ENCODE measurements at places on chromosomes 11 and 22.

- DNase-seq, result no peak
Observed at GRCh38 chr22:43431808-43432554, 20.2 kb downstream of the MPPED1 start.

DNA sequence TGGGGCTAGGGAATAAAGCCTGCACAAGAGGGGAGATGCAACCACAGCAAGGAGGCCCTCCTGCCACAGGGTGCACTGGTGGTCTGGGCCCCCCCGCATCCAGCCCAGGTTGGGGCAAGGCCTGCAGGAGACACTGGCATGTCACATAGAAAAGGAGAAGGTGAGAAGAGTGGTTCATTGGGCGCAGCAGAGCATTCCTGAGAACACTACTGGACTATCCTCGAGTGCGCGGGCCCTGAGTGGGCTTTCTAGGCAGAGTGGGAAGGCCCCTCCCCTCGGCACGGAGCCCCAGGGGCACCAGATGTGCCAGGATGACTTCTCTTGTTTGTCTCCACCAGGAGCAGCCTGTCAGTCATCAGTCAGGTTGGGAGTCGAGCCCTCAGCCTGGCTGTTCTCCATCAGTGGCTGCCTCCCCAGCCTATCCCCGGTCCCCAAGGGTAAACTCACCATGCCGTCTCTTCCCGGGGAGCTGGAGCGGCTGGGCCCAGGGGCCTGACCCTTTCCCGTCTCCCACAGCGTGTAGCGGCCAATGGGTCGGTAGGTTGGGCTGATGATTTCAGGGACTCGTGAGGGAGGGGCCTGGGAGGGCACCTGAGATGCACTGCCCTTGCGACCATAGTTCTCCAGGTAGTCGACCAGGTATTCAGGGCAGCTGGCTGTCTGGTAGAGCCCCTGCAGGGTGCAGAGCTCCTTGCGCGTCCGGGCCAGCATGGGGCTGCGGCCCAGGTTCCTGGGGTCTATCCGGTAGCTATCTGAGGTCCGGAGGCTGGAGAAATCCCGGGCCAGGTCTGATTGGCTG lies 9.0 kb downstream of the USP2 start:
- DNase-seq, result no peak

DNA sequence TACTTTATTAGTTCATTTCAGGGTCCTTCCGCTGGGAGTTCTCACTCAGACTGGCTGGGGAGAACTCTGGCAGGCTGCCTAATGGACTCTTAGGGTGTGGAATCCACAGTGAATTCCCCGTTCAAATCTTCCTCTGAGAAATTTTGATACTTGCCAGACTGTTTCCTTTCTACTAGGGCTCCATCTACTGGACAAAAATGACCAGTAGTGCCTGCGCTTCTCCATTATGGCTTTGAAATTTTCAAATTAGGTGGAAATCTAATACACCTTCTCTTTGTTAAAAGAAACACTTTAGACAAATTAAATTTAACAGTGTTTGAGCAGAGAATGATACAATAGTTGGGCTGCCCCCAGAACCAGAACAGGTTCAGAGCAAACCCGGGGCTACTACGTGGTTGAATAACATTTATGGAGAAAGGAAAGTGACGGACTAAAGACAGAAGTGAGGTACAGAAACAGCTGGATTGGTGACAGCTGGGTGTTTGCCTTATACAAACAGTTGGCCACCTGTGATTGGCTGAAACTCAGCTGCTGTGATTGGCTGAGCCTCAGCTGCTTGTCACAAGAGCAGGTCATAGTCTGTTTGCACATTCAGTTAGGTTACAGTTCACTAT lies 52.9 kb upstream of the FDX1 start:
- peak; percentile 94 for DNase-seq

DNA sequence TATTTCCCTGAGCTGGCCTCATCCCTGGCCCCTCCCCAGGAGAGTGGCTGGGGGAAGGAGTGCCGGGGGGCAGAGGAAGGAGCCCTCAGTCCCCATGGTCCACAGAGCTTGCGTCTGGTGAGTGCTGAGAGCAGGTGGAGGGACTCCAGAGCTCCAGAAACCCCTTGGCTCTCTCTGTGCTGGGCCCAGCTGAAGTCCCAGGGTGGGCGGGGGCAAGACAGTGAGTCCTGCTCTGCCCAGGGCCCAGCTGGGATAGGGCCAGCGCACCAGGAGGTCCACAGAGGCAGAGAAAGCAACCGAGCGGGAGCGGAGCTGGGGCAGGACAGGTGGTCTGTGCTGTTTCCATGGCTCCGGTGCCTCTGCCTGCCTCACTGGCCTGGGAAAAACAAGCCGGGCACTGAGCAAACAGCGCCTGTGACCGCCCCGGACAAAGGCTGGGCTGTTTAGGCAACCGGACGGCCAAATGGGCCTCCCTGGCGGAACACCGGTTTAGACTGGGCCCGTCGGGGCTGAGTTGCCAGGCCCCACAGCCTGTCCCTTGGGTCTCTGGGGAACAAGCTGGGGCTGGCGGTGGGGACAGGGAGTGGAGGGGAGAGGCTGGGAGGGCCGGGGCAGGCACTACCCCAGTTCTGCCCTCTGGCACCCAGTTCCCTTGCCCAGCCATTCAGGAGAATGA lies 34.1 kb upstream of the WNT7B start:
- DNase-seq, result no peak

DNA sequence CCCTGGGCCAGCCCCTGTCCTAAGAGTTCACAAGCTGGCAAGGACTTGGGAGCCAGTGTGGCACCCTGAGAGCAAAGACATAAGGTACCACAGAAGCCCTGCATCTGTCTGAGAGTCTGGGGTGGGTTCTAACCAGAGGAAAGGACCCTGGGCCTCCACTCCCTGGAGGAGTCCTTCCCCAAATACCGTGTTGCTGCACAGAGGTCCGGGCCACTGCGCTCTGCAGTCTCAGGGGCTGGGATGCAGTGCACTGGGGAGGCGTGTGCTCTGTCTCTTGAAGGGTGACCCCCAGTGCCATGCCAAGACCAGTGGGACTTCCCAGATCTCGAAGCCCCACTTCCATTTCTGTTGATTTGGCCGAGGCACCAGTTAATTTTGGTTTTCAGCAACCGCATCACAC lies 4.3 kb upstream of the SH3BP1 start:
- no peak for DNase-seq

DNA sequence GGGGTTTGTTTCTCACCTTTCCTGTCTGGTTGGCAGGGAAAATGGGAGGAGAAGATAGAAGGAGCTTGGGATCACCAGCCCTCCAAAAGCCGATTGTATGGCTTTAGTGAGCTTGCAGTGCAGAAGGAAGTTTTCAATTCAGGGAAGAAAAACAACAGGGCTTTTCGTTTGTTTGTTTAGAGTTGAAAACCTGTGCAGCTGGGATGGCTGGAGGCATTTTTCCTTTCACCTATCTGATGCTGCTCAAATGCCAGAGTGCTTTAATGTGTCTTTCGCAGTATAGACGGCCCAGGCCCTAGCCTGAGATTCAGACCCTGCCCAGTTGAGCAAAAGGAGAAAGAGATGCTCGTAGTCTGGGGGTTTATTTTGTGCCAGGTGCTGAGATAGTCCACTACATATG lies 87.9 kb downstream of the INSC start:
- peak; percentile 72 for DNase-seq

DNA sequence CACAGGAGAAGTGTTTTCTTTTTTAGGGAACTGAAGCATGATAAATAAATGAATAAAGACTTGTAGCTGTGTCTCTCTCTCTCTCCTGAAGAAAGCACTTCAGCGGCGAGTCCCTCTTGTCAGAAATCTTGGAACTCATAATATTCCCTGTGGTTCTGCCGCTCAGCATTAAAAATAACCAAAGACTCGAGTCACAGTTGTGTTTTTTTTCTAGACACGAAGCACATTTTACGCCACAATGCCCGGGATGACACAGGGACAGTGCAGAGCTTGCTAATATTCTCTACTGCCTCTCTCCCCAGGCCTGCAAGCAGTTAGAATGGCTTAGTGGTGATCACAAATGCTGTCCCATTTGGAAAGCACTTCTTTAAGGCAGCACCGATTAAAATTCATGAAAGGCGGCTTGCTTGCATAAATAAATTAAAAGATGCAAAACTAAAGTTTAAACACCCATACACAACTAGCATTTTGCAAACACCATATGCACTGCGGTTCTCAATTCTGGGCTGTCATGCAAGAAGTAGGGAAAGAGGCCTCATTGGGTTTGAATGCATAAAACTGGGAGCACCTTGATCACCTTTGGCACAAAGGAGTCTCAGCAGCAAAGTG lies 597.4 kb downstream of the SOX6 start:
- DNase-seq, result no peak

GRCh38 chr11:32893093-32893342 lies 407 bp downstream of the QSER1 start:
- no peak for DNase-seq

DNA sequence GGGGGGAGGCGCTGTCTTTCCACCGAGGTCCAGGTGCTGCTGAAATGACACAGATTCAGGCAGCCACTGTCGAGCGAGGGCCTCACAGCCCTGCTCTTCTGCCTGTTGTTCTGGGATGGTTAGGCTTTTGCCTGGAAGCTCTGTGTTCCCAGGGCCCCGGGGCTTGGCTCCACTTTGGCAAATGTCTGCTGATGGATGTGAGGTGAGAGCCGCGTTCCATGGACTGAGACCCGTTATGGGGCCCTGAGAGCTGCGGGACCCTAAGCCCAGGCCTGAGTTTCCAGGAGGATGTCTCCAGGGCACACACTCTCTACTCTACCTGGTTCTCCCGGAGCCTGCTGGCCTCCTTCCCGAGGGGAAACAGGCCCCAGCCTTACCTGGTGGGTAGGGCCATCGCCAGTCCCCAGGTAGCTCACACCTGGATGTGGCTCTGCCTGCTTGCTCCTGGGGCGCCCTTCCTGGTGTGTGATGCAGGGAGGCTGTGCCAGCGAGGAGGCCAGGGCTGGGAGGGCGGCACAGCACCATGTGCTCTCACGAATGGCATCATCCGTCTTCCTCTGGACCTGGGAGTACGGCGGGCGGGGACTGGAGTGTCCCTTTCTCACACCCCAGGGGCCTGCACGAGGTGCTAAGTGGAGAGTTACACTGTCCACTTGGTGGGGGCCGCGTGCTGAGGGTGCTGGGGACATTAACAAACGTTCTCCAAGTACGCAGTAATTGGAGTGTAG lies 435.5 kb downstream of the TBC1D22A start:
- DNase-seq, result no peak

GRCh38 chr11:133078591-133079404 lies 453.5 kb downstream of the OPCML start:
- DNase-seq, result peak; percentile 81

DNA sequence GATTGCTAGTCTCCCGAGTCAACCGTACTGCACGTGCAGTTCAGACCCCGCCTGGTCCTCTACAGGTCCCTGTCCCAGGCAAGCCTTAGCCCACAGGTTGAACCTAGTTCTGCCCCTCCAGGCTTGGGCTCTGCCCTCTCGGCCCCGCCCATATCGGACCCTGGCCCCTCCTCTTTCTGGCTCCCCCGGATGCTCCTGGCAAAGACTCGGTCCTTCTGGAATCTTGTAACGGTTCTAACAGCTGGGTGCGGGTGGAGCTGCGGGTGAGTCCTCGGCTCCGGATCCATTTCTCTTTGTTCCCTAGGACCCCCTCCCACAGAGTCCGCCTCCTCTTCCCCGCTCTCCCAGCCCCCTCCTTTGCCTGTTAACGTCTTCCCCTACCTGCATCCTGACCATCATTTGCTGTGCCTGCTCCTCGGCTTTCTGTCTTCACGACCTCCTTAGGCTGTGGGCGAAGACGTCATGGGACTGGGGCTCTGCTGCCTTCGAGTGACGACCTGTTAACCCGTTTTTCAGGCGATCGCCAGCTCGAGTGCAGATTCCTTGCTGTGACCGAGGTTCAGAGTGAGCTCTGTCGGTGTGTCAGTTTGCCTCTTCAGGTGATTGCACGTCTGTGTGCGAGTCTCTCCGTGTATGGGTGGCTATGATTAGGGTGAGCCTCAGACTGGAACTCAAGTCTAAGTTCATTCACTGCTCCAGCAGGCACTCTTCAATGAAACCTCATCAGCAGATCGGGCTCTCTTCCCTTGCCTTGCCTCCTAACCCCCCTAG lies at the start of gene DNHD1:
DNHD1 (plus strand) TSS at position 212 of the 771 bp plus-strand sequence. CDS start 936 bp downstream, outside the sequence.
- no peak for DNase-seq
